Diencephalon (tissue), 1 donor: ENCODE measurements at places on chromosomes 16 and 17. TPM values are rescaled to one million over a fixed set of nuclear protein-coding genes. Genes with fewer than 3 reads are reported as not detected.

MPP2 gene
- total RNA-seq: 35.8 TPM

CNOT1 gene
- 99.4 TPM for total RNA-seq

ZNF597 gene
- total RNA-seq: 4.6 TPM

MLST8 gene
- total RNA-seq: 11.3 TPM

NTN3 gene
- total RNA-seq: 5.1 TPM

NACA2 gene
- total RNA-seq: not detected

KRT14 gene
- total RNA-seq: not detected

TEX14 gene
- total RNA-seq: 0.69 TPM

EPN3 gene
- 0.23 TPM for total RNA-seq

TK1 gene
- 5.5 TPM for total RNA-seq

PRSS33 gene
- not detected for total RNA-seq

GP1BA gene
- not detected for total RNA-seq

TTYH2 gene
- total RNA-seq: 13.8 TPM

TAC4 gene
- not detected for total RNA-seq

P2RX5 gene
- total RNA-seq: 13.4 TPM

OMG gene
- 45.4 TPM for total RNA-seq

HEATR3 gene
- 23.1 TPM for total RNA-seq

TNP2 gene
- not detected for total RNA-seq

PLA2G10 gene
- not detected for total RNA-seq

RCVRN gene
- total RNA-seq: 0.23 TPM

KIF2B gene
- not detected for total RNA-seq

RRAD gene
- total RNA-seq: 1.8 TPM

ZNF469 gene
- 1.4 TPM for total RNA-seq

NKD1 gene
- total RNA-seq: 10.6 TPM

FSCN2 gene
- total RNA-seq: 1.4 TPM
